Activated gamma-delta T cell treated with anti-CD3 and anti-CD28 coated beads, Interleukin-2, amount 50 U/mL, for 16 hours (primary cell): ENCODE measurements at places on chromosomes 16 and 17.
A peak's percentile ranks its signal among the peaks of the same experiment; 100 is the strongest.

DNA sequence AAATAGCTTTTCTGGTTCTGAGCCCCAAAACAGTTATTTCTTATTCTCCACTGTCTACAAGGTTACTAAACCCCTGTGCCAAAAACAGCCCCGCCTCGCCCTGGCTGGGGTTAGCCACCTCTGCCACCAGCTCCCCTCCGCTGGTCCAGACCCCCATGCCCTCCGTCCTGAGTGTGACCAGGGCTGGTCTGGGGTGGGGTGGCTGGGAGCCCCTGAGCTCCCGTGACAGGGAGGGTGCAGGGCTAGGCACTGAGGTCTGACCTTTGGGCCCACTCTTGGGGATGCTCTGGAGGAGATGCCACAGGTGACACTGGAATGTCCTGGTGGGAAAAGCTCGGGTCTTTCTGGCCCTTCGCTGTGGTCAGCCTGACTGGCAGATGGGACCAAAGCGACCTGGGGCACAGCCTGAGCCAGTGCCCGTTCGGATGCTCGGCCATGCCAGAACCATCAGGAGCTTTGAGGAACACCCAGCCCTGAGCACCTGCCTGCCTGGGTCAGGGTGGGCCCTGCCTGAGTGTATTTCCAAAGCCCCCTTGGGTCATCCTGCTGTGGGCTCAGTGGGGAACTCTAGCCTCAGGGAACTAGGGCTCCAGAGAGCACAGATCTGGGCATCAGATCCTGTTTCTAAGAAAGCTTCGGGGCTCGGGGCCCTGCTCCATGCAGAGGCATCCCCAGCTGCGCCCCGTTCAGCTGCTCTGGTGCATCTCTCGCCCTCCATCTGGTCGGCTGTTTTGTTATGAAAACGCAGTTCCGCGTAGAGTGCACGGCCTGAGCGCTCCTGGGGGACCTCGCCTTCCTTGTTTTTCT, 72.1 kb upstream of the GNG13 start:
- DNase-seq: no peak

DNA sequence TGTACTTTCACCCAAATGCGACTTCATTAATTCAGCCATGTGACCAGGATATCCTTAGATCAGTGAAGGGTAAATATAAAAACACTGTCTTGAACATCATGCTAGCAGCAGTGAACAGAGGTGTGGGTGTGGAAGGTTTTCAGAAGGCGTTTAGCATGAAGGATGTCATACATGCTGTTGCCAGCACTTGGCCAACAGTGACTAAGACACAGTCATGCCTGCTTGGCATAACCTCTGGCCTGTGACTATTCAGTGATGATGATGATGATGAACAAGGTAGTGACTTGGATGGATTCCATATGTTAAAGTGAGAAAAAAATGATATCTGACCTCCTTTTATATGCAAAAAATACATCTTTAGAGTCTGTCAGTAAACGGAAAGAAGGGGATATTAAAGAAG, 97.9 kb downstream of the MAP2K4 start:
- DNase-seq: no peak

DNA sequence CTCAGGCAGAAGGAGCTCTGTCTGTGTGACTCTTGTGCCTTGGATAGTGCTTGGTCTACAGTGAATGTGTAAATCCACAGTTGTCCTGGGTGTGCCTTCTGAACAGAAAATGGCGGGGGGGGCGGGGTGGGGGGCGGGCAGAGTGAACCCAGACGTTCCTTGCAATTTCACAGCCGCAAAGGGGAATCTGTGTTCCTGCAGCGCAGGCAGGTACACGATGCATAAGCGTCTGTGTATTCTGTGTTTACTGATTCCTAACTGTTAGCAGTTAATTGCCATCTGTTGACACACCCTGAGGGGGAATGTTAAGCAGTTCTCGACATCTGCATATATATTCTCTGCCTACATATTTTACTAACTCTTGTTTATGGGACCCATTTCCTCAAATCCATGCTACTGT, 123.5 kb upstream of the ZFHX3 start:
- no peak for DNase-seq

- DNase-seq: no peak
Measured at GRCh38 chr16:1486551-1487390, 2.0 kb downstream of the PTX4 start.

DNA sequence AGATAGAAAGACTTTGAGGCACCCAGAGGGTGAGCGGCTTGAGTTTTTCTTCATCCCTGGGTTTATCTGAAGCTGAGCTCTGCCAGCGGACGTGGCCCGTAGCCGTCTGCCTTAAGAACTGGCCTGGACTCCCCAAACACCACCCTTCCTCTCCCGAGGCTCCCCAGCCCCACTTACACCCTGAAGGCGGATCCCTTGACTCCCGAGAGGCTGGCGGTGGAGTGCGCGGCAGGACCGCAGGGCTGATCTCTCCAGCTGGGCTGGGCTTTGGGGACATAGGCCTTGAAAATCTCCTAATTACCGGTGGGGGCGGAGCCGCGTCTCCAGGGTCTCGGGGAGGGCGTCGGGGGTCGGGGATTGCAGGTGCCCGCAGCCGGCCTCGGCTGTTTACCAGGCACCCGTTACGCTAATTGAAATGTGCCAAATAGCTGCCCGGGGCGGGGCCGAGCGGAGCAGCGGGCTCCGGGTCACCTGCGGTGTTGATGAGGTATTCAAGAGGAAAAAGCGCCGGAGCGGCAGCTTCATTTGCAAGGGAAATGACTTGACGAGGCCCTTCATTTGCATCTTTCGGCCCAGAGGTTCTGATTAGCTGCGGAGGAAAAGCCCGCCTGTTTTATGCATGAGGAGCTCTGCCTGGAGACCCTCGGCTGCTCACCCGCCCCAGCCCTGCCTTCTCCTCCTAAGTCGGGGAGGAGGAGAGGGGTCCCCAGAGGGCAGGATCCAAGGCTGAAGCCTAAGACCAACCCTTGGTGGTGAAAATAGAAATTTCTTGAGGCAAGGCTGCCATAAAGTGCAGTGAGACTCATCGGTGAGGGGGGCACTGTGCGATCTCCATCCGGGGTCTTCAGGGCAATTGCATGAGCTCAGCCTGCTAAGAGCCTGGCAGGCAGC, 100.7 kb downstream of the MGAT5B start:
- peak; percentile 22 for DNase-seq

GRCh38 chr16:65319621-65320231, 197.9 kb upstream of the CDH11 start:
- no peak for DNase-seq

DNA sequence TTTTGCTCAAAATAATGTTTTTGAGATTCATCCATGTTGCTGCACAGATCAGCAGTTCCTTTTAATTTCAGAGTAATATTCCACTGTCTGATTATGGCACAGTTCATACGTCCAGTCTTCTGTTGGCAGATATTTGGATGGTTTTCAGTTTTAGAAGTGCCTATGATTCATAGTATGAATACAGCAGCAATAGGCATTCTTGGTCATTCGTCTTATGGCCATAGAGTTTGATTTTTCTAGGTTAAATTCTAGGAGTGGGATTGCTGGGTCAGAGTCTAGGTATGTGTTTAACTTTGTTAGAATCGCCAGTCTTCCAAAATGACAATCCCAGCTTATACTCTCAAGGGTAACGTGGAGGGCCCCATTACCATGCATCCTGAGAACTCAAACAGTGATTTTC, 11.5 kb upstream of the IL34 start:
- DNase-seq: no peak

- DNase-seq: no peak
Measured at GRCh38 chr17:39927929-39928857, 661 bp downstream of the LRRC3C start.

DNA sequence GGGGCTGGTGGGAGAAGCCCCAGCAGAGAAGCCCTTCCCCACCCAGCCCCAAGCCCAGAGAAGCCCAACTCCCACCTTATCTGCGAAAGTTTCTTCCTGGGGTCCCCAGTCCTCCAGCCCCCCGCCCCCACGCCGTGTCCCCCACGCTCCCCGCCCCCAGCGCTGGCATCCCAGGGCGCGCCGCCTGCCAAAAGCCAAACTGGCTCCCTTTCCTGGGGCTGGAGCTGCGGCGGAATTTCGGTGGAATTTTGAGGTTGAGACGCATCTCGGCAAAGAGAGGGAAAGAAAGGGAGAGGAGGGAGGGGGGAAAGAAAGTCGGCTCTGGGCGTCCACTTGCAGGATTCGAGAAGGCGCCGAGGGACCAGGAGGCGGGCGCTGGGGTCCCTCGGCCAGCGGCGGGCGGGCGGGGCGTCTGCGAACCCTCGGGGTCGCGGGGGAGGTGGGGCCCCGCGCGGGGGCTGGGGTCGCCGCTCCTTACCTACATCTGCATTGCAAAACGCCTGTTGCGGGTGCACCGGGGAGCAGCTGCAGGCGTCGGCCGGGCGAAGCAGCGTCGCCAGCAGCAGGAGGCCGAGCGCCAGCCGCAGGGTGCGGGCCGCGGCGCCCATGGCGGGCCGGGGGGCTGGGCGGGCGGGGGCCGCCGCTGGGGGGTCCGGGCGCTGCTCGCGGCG, 571 bp downstream of the TIMP2 start:
- no peak for DNase-seq

DNA sequence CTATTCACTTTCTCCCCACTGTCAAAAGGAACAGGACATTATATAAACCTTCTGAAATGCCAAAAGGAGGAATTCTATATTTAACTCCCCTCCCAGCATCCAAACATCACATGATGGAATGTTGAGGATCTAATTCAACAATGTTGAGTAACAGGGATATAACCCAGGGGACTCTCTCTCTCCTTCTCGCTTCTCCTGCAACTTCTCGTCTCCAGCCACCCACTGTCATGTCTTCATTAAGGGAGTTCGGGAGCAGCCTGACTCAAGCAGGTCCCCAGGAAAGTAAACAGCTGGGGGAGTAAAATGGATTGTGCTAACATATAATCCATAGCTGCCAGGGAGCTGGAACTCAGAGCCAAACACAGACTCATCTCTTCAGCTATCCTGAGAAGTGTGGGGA, 51.7 kb downstream of the GRIN2A start:
- DNase-seq: no peak

DNA sequence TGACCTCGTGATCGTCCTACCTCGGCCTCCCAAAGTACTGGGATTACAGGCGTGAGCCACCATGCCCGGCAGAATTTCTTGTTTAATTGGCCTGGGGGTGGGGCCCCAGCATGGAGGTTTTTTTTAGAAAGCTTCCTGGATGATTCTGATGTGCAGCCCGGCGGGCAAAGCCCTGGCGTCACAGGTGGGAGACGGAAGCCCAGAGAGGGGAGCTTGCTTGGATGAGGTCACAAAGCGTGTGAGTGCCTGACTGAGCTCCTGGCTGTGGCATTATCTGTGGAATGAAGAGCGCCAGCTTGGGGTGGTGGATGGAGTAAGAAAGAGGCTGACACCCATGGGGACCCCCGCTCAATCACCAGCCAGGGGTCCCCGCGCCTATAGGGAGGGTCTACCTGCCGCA, 4.1 kb downstream of the VASN start:
- no peak for DNase-seq

GRCh38 chr16:85209526-85210121, 97.4 kb upstream of the CIBAR2 start:
- no peak for DNase-seq

DNA sequence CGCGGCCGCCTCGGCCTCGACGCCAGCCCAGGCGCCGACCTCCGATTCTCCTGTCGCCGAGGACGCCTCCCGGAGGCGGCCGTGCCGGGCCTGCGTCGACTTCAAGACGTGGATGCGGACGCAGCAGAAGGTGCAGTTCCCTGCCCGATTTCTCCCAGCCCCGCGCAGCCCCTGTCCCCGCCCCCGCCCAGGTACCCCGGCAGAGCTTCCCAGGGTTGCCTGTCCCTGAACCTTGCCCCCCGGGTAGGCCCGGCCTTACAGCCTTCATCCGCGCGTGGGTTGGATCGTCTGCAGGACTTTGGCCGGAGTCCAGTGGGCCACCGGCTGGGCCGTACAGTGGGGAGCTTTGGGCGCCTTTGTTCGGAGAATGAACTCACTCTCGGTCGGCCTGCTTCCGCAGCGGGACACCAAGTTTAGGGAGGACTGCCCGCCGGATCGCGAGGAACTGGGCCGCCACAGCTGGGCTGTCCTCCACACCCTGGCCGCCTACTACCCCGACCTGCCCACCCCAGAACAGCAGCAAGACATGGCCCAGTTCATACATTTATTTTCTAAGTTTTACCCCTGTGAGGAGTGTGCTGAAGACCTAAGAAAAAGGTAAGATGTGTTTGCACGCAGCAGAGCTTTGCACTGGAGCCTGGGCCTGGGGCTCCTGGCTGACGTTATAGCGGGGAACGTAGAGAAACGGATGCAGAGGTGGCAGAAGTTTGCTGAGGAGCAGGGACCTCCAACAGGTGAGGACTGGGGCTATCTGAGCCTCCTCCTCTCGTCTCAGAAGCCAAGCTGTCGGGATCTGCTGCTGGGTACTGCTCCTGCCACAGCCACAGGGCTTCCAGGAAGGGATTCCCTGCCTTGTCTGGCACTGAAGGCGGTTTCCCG, 593 bp downstream of the GFER start:
- DNase-seq: no peak

- no peak for DNase-seq
Measured at GRCh38 chr17:1673041-1673785, 11.5 kb downstream of the PRPF8 start.

- no peak for DNase-seq
Measured at GRCh38 chr16:89696670-89697128, 4.8 kb downstream of the SPATA2L start.

DNA sequence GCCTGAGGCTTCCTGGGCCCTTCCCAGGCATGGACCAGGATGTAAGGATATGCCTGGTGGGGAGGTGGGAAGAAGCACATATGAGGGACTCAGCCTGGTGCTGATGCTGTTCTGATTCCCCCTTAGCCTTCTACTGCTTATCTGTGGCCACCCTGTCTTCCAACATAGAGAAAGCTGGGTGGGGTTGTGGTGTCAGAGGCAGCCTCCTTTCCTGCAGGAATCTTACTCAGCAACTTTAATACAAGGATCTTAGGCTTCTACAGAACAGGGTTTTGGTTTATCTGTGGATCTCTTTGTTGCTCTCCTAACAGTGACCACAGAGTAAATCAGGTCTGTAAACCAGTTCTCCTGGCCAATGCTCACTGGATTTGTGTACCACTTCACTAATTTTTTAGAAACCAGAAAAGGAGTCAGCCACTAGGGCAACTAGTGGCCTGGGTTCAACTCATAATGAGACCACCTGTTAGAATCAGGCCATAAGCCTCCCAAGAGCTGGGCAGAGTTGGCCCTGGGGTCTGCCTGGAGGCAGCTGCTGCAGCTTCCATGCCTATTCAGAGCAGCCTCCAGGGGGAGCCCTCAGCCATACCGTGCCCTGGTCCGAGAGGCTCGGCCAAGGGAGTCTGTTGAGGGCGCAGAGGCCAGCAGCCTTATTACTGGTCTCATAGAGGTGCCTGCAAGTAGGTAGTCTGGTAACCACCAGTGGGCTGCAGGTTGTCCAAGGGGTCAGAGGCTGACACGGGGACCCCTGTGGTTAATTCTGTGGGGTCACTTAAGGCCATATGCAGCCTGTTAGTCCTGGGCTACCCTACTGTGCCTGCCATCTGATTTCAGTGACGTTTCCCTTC, 7.1 kb downstream of the HAS3 start:
- DNase-seq: peak; percentile 22

GRCh38 chr16:66899945-66900710, 18.6 kb downstream of the CDH16 start:
- DNase-seq: no peak

DNA sequence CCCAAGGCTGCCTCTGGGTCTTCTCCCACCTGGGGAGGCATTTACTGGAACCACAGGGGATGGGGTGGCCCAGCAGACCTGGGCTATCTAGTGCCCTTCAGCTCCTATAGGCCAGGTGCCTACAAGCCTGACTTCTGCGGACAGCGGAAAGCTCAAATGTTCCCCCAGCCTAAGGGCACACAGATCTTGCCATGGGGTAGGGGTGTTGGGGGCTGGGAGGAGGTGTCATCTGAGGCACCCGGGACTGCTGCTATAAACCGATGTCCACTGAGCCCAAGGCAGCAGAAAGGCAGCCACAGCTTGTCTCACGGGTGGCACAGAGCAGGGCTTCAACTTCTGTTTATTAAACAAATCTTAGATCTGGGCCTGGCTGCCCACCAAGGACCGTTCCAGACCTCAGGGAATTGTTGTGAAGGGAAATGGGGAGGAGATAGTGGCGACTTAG, 3.6 kb downstream of the MYO1C start:
- no peak for DNase-seq
